ENCODE measurements at places on chromosomes 3 and 15.

- DNase-seq: no peak
Measured at GRCh38 chr15:90160781-90161727, 40.1 kb upstream of the SEMA4B start.

GRCh38 chr3:58104712-58105111 is 96.5 kb downstream of the FLNB start:
- no peak for DNase-seq

DNA sequence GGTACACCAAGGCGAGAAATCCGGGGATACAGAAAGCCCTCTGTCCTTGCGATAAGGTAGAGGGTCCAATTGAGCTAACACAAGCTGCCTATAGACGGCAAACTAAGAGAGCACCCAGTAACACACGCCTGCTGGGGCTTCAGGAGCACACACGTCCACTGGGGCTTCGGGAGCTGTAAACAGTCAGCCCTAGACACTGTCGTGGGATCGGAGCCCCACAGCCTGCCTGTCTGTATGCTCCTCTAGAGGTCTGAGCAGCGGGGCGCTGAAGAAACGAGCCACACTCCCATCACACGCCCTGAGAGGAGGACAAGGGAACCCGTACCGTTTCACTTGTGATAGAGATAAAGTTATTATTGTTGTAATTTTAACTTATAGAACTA is 486 bp downstream of the SAMMSON start:
- DNase-seq: no peak

DNA sequence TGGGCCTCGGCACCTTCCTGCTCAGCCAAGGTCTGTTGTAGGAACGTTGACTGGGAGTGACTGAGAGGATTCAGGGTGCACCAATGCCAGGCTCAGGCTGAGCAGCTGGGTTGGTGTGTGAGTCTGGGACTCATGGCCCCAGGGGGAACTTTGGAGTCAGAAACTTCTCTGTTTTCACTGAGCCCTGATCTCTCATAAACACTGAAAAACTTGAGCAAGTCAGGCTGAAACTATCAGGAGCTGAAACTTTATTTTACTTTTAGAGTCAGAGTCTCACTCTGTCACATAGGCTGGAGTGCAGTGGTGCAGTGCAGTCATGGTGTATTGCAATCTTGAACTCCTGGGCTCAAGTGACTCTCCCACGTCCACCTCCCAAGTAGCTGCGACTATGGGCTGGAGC is 3.0 kb downstream of the TRAK1 start:
- no peak for DNase-seq

GRCh38 chr3:172519740-172520139 is 3.5 kb downstream of the TNFSF10 start:
- DNase-seq: no peak

DNA sequence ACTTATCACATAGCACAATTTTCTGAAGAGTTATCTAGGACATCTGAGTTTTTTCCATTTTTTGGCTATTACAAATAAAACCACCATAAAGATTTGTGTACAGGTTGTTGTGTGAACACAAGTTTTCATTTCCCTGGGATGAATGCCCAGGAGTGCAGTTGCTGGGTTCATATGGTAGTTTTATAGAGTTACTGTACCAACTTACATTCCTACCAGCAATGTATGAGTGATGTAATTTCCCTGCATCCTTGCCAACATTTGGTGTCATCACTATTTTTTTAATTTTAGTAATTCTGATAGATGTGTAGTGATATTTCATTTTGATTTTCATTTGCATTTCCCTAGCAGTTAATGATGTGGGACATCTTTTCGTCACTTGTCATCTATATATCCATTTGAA is 20.5 kb downstream of the FILIP1L start:
- no peak for DNase-seq

DNA sequence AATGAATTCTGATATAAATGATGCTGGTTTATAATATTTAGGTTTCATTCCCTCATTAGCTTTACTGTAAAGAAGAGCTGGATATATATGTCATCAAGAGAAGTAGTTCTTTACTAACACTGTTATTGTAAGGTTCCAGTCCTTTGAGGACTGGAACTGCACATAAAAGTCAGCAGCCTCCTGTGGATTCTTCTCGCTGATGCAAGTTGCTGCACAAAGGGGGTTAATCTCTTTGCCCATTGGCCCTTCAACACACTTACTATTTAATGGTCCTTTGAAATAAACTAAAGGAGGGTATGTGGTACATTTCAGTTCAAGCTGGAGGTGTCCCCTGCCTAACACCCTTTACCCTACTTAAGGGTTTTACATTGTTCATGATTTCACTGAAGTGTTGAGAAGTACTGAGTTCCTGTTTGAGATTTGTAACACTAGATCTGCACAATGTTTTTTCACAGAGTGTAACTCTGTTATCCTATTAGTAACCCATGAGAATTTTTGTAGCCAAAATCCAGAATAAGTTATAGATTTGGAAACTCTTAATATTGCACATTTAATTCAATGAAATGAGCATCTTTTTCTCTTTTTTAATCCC is 43.9 kb downstream of the NR2C2 start:
- no peak for DNase-seq

DNA sequence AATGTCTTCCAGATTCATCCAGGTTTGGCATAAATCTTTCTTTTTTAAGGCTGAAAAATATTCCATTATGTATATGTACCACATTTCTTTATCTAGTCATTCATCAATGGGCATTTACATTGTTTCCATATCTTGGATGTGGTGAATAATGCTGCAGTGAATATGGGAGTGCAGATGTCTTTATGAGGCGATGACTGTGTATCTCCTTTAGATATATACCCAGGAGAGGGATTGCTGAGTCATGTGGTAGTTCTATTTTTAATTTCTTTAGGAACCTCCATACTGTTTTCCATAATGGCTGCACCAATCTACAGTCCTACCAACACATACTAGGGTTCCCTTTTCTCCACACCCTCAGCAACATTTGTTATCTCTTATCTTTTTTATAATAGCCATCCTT is 96.3 kb downstream of the LRRC28 start:
- no peak for DNase-seq

GRCh38 chr3:194375473-194376240 is 6.1 kb upstream of the LRRC15 start:
- DNase-seq: no peak

DNA sequence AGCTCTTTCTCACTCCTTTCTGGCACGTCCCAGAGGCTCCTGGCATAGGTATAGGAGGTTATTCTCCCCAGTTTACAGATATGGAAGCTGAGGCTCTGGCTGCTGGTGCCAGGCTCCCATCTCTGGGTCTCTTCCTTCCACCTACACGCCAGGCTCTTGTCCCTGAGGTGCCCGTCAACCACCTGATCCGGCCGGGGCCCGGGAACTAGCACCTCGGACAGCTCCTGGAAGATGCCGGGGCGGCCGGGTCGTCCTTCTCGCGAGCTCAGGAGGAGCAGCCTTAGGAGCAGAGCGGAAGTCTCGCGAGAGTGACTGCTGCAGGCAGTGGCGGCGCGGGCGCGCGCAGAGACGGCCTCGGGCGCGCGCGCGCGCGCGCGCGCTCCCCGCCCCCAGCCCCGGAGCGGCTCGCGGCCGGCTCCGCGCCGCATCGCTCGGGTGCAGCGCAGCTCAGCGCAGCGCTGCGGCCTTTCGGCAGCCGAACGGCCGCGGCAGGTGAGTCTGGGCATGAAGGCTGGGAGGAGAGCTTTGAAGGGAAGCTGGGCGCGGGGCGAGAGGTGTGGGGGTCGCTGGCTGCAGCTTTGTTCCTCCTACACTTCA is at the start of gene SCAMP5:
Gene SCAMP5, plus strand, starts transcription at position 382 of the 597 bp plus-strand sequence. CDS start 16,277 bp downstream, outside the sequence.
- no peak for DNase-seq

DNA sequence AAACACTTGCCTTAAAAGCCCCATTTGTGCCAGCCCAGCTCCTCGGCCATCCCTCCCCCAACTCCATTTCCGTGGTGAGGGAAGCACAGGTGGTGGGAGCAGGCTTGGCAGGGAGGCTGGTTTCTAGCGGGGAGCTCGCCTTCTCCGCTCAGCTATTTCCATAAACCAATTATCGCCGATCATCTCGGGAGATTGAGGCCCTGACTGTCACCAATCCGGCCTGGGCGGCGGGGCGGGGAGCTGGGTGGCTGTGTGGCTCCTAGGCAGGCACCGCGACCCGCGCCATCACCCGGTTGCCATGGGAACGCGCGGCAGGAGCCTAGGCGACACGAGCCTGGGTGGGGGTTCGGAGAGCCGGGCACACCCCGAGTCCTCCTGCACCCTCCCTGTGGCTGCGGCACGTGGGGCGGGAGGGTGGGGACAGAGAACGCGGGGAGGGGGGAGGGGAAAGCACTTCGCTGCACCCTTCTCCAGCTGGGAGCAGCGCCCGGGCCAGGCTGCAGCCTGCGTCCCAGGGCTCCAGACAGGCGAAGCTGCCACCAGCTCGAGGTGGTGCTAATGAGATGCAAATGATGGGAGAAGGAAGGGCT is 9.3 kb downstream of the CCDC33 start:
- no peak for DNase-seq

DNA sequence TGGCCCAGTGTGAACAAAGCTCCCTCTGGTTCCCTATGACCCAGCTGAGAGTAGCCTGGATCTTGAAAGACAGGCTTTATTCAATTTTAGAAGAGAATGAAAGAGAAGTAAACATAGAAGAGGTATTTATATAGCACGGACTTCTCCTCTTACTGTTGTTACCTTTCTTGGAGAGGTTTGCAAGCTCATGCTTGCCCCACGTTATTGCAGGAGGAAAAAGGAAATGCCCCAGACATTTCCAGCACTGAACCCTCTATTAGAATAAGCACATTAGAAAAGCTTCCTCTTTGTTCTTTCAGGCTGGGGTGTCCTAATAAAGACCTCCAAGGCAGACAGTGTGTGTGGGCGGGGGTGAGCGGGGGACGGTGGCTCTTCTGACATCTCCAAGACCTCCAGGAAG is 98.7 kb upstream of the AGBL1 start:
- no peak for DNase-seq
